Stimulated activated CD8-positive, alpha-beta memory T cell treated with anti-CD3 and anti-CD28 coated beads, Interleukin-2, amount 100 ng/mL, for 1 hour (primary cell): ENCODE measurements at places on chromosomes 5 and 9.

DNA sequence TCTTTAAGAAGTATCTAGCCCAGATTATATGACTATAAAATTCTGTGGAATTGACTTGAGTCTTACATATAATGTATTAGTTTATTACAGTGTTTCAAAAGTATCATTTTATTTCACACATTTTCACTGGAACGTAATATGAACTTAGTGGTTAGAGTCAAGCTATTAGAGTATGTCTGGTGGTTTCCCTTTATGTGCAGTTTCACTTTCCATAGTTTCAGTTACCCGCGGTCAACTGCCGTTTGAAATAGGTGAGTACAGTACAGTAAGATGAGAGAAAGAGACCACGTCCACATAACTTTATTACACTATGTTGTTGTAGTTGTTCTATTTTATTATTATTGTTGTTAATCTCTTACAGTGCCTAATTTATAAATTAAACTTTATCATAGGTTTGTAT is 50.5 kb downstream of the COMMD10 start:
- DNase-seq = no peak

GRCh38 chr5:20605732-20606525 is 617.9 kb upstream of the CDH18 start:
- no peak for DNase-seq

GRCh38 chr9:99336005-99336404 is 113.9 kb downstream of the SEC61B start:
- no peak for DNase-seq

DNA sequence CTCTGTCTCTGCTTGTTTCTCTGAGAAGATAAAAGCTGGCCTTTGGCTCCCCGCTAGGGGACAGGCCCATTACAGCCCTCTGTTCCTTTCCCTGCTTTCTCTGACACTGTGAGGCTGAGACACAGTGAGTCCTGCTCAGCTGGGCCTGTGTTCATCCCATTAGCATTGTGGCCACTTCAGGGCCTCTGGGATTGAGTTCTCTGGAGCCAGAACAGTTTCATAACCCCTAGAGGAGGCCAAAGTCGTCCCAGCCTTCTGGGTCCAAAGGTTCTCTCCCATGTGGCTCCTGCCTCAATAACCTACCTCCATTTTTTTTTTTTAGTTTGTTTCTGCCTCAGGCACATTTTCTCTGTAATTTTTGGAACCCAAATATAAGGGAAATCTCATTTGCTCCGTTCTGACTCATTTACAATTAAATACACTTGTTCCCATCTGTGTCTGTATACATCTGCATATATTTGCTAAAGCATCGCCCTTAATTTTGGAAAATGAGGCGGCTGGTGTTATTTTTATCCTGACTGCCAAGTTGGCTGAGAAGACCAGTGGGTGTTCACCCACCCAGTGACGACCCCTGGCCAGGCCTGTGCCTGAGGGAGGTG is 27.3 kb upstream of the CTNNA1 start:
- DNase-seq = no peak

DNA sequence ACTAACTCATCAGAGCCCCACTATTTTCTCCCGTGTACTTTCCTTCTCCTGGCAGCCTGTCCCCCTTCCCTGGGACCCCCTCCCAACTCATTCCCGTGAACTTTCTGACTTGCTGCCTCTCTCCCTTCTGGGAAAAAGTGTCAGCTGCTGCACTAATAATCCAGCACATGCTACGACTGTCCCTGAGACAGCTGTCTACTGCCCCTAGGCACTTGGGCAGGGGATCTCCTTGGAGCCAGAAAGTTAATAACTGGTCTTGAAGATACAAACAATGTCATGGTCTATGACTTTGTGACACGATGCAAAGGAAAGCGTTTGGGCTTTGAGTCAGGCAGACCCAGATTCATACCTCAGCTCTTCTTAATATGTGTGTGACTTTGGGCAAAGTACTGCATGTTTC is 10.1 kb upstream of the RNF183 start:
- no peak for DNase-seq

- no peak for DNase-seq
Observed at GRCh38 chr9:70177121-70177520, 81.7 kb upstream of the SMC5 start.

DNA sequence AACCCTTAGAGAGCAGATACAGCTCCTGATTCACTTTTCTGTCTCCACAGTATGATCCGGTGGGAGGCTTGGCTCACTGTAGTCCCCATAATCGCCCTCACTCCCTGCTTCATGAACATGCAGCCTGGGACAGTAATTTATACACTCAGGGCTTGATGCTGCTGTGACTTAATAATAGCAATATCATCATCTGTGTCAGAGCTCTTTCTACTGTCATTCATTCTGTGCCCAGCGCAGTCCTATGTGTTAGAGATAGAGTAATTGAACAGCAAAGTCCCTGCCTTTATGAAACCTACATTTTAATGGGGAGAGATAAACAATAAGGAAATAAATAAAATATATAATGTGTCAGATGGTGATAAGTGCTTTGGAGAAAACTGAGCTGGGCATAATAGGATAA is 2.8 kb upstream of the HEMGN start:
- no peak for DNase-seq

- no peak for DNase-seq
Observed at GRCh38 chr9:70835323-70835722, 286.1 kb downstream of the TRPM3 start.

DNA sequence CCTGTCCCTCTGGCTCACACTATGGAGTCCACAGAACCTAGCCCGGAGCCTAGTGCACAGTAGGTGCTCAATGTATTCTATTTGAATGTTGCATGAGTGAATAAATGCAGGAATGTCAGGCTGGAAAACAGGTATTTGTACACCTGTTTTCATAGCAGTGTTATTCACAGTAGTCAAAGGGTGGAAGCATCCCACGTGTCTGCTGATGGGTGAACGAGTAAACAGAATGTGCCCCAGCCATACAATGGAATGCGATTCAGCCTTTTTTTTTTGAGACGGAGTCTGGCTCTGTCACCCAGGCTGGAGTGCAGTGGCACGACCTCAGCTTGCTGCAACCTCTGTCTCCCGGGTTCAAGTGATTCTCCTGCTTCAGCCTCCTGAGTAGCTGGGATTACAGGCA is 31.5 kb upstream of the IER5L start:
- no peak for DNase-seq

DNA sequence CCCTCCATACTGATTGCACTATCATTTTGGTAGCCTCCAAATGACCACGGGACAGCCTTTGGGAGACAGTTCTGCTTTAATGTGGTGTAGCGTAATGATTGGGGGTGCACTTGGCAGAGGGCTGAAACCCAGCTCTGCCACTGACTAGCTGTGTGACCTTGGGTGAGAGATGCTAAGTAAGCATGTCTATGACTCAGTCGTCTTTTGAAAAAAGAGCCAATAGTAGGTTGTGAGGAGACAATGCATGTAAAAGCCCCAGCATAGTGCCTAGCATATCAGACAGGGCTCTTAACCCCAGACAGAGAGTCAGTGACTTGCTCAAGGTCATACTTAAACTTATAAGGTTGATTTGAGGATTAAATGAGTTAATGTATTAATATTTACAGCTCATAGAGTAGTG is 18.0 kb upstream of the CXCL14 start:
- DNase-seq = no peak

DNA sequence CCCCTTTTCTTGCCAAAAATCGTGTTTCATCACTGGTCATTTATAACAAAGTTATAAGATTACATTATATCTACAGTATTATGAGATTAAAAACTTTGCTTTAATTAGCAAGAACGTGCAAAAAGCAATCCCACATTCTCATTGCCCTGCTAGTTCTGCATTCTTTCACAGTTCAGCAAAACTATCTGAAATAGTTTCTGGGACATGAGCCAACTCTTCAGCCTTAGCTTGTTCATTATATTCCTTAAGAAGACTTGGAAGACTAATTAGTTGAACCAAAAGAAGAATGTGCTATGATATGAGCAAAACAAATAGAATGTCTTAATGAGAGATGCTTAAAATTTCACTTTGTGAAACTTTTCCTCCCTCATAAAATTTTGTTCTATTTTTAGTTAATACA is 76.7 kb downstream of the ITGA1 start:
- no peak for DNase-seq

- DNase-seq = no peak
Observed at GRCh38 chr5:151002250-151002649, 18.1 kb upstream of the GPX3 start.

GRCh38 chr5:77707791-77708190 is 68.3 kb downstream of the TBCA start:
- DNase-seq = no peak
